GM12865 (cell line): ENCODE measurements at places on chromosomes 1 and 21.

- no peak for DNase-seq
Measured at GRCh38 chr1:86922445-86922844, 8.0 kb downstream of the HS2ST1 start.

DNA sequence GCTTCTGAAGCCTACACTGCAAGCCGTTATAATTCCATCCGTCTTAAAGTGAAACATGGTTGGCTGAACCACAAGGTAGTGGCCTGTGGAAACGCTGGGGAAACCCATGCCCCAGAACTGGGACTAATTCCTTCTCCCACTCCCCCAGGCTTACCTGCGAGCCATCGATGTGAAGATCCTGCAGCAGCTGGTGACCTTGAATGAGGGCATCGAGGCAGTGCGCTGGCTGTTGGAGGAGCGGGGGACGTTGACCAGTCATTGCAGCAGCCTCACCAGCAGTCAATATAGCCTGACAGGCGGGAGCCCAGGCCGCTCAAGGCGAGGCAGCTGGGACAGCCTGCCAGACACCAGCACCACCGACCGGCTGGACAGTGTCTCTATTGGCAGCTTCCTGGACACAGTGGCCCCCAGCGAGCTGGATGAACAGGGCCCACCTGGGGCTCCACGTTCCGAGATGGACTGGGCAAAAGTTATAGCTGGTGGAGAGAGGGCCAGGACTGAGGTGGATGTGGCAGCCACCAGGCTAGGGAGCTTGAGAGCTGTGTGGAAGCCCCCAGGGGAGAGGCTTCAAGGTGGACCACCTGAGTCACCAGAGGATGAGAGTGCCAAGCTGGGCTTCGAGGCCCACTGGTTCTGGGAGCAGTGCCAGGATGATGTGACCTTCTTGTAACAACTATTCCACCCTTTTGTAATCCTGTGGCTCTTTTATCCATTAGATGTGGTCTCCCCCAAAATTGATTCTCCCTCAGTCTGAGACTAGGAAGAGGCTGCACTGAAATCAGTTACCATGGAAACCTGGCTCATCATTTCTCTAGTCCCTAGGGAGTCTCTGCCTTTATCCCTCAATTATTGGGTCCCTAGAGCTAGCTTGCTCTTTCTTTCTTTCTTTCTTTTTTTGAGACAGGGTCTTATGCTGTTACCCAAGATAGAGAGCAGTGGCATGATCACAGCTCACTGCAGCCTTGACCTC, 16.7 kb downstream of the LURAP1 start:
- DNase-seq: no peak

GRCh38 chr1:154867064-154867825, 2.8 kb downstream of the KCNN3 start:
- DNase-seq: no peak

- DNase-seq: peak; percentile 94
Measured at GRCh38 chr21:25561668-25562641, 45.3 kb downstream of the MRPL39 start.

DNA sequence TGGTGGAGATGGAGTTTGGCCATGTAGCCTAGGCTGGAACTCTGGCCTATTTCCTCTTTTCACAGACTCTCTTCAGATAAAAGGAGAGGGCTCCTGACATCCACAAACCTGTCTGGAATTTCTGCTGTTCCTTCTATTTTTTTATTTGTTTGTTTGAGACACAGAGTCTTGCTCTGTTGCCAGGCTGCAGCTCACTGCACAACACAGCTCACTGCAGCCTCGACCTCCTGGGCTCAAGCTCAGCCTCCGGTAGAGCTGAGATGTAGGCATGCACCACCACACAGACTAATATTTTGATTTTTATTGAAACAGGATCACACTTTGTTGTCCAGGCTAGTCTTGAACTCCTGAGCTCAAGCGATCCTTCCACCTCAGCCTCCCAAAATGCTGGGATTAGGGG, 230.9 kb downstream of the TM2D1 start:
- no peak for DNase-seq

DNA sequence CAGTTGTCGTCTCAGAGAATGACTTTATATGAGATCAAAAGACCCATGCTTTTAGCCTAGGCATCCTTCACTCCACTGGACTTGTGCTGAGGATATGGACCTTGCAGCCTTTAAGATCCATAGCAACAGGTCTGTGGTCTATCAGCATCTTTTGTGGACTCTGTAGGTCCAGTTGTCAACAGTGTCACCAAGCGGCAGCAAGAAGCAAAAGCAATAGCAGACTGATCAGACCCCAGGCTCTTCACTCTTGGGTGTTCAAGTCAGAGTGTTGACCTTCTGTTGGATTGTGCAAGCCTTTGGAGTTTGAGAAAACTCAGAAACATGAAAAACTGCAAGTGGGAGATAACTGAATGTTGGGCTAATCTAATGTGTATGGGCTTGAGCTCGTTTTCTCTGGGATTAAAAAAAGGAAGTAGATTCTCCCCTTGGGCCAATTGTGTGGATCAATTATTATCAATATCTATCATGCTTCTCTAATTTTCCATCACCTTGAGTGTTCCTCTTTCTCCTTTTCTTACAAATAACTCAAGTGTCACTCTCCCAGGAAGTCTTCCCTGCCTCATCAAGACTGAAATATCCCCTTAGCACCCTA, 144.2 kb downstream of the LYPLAL1 start:
- DNase-seq: peak; percentile 49

DNA sequence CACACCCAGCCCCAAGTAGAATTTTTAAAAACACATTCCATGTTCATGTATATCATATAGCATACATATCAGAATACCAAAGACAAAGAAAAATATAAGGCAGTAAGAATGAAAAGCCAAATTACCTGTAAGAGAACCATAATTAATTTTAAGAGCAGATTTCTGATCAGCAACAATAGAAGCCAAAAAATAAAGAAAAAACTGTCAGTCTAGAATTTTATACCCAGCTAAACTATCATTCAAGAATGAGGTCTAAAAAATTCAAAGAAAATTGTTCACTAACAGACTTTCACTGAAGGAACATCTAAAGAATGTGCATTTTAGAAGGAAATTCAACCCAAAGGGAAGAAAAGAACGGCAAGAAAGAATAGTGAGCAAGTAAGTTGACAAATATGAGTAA, 10.6 kb upstream of the FUCA1 start:
- DNase-seq: no peak

DNA sequence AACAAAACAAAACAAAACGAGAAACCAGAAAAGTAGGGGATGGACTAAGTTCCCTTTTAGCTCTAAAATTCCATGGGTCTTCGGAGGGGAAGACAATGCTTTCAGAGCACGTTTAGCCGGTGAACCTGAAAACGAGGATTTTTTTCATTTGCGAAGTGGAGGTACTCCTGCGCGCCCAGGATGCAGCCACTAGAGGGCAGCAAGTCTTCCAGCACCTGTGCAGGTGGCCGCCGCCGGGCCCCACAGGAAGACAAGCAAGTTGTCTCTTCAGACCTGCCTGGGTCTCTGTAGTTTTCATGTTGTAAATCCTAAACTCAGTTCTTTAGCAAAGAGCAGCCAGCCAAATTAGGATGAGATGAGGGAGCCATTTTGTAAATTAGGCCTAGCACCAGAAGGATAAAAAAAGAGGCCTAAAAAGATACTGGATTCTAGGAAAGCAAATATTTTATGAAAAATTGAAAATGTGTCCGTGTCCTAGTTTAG, 17.7 kb upstream of the SNX27 start:
- peak; percentile 91 for DNase-seq

DNA sequence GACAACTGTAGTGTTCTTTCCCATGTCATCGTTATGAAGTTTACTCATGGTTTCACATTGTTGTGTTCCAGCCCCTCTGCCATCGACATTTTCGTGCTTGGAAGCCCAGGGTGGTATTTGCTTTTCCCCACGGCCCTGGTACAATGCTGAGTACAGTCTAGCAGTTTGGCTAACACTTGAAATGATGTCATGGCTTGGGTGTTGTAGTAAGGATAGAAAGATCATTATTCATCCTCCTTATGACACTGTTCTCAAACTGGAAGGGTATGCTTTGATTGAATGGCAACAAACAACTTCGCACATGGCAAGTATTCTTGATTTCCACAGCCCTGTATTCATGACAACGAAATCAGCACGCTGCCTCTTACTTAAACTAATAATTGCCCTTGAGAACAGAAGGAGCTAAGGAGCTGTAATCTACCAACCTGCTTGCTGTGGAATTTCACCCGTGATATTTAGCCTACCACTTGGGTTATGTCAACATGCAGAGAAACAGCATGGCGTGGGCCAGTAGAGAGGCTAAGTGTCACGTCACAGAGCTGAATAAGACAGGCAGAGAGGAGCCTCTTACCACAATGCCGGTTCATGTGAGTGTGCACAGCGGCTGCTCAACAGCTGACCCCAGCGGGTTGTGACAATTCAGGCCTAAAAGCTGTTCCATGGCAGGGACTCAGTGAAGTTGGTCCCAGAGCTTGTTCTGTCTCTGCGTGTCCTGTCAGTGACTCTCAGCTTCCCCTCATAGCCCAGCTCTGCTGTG, 73.9 kb downstream of the KCNJ6 start:
- DNase-seq: no peak

DNA sequence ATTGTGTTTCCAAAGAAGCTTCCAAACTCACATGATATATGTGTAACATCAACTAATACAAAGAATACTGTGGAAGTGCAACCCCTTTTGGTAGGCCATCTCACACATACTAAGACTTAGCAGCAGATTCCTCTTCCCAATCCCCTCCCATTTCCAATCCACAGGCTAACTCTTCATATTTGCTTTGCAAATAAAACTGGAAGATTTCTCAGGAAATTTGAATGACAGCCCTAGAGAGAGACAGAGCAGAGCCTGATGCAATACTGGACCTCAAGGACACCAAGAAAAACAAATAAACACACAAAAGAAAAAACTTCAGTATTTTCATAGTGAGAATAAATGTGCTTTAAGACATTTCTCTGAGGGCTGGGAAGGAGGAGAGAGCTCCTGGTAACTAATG, 190.2 kb upstream of the BRINP3 start:
- no peak for DNase-seq

- DNase-seq: no peak
Measured at GRCh38 chr1:22223176-22223575, 80.3 kb upstream of the WNT4 start.

GRCh38 chr1:89530444-89531089, 5.9 kb downstream of the LRRC8B start:
- DNase-seq: no peak

- DNase-seq: no peak
Measured at GRCh38 chr21:29256126-29256910, 42.4 kb upstream of the BACH1 start.

GRCh38 chr1:119681560-119681959, 30.2 kb upstream of the PHGDH start:
- DNase-seq: no peak

DNA sequence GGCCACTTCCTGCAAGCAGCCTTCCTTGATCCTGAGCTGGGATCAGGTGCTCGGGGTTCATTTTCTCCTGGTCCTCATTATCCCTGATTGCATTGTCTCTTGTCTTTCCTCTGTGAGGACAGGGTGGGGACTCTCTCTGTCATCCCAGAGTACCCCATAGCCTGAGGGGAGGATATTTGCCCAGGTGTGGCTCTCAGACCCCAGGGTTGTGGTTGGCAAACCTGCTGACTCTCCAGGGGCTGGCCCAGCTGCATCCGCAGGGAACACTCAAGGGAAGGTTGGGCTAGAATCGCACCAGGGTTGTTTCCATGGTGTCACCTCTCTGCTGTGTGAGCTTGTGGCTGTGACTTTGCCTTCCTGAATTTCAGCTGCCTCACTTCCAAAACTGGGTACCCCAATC, 276.8 kb upstream of the C1orf174 start:
- DNase-seq: no peak

GRCh38 chr1:160167580-160167979, 16.2 kb downstream of the ATP1A4 start:
- no peak for DNase-seq

GRCh38 chr1:240122639-240123613, 31.2 kb downstream of the FMN2 start:
- no peak for DNase-seq

GRCh38 chr1:232982238-232982944, 32.0 kb downstream of the NTPCR start:
- no peak for DNase-seq

DNA sequence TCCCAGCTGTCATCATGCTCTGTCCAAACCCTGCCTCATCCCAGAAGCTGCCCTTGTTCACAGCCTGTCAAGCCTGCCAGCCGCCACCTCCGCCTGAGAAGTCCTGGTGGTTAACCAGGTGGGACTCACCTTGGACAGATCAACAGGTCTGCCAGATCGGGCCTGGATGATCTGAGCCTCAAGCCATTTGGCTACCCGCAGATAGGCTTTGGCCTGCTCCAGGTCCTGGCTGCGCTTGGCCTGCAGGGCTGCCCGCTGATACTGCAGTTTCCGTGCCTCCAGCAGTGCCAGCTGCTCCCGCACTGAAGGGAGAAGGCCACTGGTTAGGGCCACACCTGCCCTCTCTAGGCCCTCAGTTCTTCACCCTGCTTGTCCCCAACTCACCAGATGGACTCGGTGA, 8.6 kb downstream of the CC2D1B start:
- no peak for DNase-seq

DNA sequence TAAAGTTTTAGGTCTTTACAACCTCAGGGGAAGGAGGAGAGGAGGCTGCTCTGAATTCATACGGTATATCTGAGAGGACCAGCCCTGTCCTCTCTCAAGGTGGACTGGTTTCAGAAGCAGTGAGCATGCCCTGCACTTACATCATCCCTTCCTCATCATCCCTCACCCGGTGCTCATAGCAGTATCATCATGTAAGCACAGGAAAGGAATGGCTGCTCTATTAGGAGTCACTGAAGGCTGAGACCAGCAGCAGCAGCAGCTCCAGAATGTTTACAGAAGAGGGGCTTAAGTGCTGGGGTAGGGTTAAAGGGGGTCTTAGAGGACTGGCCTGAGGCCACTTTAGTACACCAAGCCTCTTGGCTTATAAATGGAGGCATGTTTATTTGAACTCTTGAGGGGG, 185.9 kb downstream of the AK5 start:
- DNase-seq: no peak

DNA sequence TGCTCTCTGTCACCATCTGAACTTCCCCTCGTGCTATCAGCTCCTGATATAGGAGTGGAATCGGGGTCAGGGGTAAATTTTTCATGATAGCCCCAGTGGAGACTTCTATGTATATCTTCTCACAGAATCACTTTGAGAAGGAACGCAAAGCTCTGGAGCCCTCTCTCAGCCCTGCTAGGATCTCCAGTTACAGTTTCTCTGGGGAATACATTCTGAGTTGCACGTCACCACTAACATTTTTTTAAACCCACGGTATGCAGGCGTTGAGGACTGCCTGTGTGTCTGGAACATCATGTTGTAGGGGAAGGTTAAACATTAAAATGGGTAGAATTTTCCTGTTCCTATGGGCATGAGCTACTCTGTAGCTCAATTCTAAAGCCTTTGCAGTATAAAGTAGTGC, 116.4 kb upstream of the FAM78B start:
- no peak for DNase-seq

DNA sequence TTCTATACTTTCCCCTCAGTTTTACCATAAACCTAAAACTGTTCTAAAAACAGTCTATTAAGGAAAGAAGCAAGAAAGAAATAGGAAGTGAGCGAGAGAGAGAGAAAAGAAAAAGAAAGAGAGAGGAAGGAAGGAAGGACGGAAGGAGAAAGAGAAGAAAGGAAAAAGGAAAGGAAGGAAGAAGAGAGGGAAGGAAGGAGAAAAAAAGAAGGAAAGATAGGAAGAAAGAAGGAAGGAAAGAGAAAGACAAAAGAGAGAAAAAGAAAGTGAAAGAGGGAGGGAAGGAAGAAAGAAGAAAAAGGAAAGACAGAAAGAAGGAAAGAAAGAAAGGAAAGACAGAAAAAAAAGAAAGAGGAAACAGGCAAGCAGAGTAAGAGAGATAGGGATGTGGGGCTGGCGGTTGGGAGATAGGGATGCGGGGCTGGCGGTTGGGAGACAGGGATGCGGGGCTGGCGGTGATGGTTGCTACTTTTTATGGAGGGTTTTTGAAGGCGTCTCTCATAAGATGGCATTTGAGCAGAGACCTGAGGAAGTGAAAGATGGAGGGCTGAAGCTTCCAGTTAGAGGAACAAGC, 70.4 kb upstream of the IRF2BP2 start:
- no peak for DNase-seq
